Nephron progenitor cell (in vitro differentiated cells): ENCODE measurements at places on chromosomes 6 and 20.

GRCh38 chr6:80502871-80503270 is 396.4 kb downstream of the BCKDHB start:
- DNase-seq, result no peak

DNA sequence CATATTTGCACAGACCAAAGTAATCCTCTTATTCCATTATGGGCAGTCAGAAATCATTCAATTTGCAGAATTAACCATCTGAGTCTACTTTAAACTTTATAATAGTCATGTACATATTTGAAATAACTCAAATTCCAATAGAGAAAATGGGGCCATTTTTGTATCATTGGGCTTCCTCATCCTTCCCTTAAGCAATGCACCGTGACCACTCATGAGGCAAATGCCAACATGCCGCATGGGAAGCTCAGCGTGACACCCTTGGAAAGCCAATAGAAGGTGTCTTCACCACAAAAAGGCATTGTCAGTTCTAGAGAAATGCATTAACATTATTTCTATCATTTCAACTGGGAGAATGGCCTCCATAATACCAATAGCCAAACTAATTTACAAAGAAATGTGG is 38.5 kb downstream of the SIM1 start:
- no peak for DNase-seq

DNA sequence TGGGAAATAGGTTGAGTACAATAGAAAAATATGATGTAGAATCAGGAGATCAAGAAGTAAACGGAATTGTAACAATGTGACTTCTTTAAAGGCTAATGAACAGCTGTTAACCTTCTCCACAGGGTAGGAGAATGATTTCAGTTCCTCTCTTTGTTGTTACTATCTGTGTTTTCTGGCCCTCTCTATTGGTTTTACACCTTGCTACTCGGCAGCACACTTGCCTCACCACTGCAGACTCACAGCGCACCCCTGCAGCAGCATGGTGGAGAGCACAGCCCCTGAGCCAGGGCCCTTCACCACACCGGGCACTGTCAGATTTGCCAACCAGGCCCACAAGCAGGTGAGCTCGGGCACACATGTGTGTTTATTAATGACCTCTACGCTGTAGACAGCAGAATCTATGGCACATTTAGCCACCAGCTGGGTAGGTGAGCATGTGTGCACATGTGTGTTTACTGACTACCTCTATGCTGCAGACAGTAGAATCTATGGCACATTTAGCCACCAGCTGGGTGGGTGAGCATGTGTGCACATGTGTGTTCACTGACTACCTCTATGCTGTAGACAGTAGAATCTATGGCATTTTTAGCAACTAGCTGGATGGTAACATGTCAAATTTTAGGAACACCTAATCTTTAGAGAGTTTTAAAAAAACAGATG is 16.8 kb downstream of the SFT2D1 start:
- DNase-seq, result no peak

- DNase-seq, result no peak
Observed at GRCh38 chr6:136323431-136324112, 33.9 kb upstream of the BCLAF1 start.

GRCh38 chr6:138692978-138693909 is 80.3 kb upstream of the CCDC28A start:
- DNase-seq, result peak; percentile 67

DNA sequence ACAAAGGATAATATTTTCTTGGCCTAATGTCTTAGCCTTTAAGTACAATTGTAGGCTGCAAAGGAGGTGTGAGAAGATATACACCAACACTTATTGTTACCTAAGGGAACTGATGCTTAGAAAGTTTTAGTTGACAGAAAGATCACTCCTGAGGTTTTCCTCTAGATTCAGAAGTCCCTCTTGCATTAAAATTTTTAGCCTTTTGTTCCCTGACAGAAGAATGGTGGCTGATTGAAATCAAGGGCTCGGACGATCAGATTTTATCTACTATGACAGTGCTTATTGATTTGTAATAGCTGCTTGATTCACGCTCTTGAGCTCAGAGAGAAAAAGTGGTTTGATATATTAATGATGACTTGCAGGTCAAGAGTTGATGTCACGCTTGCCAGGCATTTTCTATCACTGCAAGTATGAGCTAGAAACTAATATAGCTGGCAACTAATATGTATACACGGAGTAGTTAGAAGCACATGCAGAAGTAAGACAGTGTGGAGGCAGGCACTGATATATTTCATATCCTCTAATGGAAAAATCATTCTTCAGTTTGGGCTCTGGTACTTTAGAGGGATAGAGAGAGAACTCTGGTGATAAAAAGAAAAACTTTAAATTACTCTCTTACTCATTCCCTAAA is 246.6 kb upstream of the ID4 start:
- DNase-seq, result no peak

DNA sequence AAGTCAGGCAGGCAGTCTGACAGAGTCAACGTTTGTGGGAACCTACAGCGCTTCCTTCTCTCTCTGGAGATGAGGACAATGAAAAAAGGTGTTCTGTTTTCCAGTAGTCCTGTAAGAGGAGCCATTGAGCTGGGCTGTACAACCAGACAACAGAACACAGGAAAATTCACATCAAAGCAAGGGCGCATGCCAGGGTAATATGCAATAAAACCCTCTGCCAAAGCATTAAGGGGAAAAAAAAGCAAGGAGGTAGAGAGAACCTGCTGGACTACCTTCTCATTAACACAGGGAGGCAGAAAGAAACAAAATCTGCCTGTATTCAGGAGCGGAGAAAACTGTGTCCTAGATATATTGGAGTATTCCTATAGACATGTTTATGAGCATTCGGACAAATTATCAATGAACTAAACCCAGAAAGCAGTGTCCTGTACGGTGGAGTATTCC is 1.3 kb downstream of the RNF24 start:
- no peak for DNase-seq

GRCh38 chr20:45459606-45460005 is 9.9 kb upstream of the WFDC2 start:
- DNase-seq, result no peak

GRCh38 chr6:28248916-28249315 is 3.2 kb downstream of the ZKSCAN4 start:
- no peak for DNase-seq

GRCh38 chr6:13368079-13368730 is 39.9 kb upstream of the TBC1D7 start:
- no peak for DNase-seq

- no peak for DNase-seq
Observed at GRCh38 chr6:89267918-89268317, 47.2 kb downstream of the GABRR2 start.

GRCh38 chr6:3518356-3519190 is 61.7 kb upstream of the SLC22A23 start:
- no peak for DNase-seq
